ENCODE measurements at places on chromosomes 13 and 19.

DNA sequence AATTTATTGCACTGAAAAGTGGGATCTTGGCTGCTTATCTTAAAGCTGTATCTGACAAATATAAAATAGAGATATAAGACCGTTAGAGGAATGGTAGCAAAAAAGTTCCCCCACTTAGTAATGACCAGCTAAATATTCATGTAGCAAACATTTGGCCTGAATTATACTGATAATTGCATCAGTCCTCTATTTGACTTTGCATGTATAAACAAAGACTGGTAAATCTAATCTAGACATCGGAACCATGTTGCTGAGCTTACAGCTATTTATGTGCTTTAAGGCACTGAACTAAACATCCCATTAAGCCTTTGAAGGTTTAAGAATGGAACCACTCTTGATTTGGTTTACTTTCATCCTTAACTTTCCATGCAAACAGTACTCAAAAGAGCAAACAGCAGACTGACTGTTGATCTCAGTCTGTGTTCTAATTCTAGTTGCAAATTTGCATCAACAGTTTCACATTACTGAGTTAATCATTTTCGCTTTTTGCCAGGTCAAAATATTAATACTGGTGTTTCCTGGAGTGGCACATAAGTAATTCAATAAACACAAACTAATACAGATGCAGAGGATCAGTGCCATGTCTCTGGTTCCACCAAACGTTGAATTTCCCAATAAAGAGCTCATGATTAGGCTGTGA lies 203.5 kb upstream of the HTR2A start:
- DNase-seq: no peak

DNA sequence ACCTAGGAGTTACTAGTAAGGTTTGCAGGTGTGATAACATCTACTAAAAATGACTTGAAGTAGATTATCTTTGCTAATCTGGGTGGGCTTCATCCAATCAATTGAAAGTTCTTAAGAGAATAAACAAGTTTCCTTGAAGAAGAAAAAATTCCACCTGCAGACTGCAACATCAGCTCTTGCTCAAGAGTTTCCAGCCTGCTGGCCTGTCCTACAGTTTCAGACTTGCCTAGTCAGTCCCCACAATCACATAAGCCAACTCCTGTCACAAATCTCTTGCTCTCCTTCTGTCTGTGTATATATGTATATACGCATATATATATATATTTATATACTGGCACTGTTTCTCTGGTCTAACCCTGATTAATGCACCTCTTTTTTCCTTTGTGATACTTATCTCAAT lies 67.3 kb upstream of the ITM2B start:
- DNase-seq: no peak

- no peak for DNase-seq
These were observed 15.4 kb downstream of the SHANK1 start for GRCh38 chr19:50703915-50704796.

DNA sequence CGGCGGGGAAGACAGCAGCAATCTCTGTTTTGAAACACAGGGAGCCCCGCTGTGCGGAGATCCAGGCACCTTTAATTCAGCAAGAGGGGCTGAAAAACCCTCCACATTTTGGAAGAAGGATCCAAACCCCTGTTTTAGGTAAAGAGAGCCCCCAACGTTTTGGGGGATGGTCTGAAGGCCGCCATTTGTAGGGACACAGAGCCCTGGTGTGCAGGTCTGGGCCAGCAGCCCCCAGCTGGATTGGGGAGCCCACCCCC lies 3.5 kb upstream of the HOOK2 start:
- DNase-seq: no peak

- DNase-seq: no peak
These were observed 396 bp downstream of the F7 start for GRCh38 chr13:113105921-113106452.

GRCh38 chr19:30651066-30651465 lies 278.9 kb downstream of the ZNF536 start:
- no peak for DNase-seq

DNA sequence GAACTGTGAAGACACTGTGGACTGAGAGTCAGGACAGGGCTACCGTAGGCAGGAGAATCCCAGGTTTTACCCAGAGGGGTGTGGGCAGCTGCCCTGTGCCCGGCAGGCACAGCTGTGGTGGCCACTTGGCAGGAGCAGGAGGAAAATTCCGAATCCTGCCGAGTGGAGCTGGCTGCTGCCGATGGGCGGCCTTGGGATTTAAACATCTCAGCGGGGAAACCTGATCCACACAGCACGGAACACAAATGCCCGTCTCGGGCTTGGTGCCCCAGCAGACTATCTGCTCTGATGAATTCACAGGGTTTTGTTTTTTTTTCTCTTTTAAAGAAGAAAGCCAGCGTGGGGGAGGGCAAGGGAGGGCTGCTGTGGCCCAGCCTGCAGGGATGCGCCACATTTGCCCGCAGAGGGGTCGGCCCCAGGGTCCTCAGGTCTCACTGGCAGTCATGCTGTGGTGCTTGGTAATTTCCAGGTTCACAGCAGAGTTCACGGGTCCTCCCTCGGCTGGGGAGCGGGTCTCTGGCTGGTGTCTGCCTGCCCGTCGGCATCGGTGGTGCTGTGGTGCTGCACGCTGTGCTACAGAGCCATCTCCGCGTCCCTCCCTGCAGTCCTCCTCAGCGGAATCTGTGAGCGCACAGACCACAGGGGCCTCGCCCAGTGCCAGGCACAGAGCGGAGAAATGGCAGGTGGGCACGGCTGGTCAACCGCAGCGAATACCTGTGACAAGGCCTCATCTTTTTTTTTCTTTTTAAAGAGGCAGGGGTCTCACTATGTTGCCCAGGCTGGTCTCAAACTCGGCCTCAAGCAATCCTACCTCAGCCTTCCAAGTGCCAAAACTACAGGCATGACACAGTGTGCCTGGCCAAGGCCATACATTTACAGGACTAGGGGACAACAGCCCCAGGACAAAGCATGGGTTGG lies 28.1 kb downstream of the MPND start:
- no peak for DNase-seq

DNA sequence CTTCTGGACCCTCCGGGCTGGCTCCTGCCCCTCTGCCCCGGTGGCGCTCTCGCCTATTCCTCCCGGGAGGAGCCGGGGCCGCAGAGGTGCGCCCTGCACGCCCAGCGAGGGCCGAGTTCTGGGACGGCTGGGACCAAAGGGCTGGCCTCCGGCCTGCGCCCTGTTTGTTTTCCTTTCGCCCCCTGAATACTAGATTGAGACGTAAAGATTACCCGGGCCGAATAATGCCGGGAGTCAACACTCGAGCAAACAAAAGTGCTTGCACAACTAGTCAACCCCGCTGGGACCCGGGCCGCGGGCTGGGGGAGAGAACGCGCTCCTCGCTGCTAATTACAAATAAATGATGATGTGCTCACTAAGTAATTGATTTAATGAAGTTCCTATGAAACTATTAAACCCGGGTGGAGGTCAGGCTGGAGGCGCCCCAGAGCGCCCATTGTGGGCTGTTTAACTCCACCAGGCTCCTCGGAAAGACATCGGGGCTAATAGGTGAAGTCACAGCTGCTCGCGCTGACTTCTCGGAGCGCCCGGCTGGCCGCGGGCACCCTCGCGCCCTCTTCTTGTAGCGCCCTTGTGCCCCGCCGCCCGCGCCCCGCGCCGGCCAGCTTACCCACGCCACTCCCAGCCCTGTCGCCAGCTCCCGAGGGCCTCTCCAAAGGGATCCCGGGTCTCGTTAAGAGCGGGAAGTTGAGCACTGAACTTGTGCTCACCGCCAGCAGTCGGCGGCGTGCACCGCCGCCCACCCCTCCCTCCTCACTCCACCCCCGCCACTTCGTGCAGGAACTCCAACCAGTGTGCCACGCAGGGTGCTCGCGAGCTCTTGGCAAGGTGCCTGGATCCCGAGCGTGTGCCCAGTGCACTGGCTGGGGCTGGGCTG lies 14.9 kb downstream of the ZIC5 start:
- DNase-seq: no peak

DNA sequence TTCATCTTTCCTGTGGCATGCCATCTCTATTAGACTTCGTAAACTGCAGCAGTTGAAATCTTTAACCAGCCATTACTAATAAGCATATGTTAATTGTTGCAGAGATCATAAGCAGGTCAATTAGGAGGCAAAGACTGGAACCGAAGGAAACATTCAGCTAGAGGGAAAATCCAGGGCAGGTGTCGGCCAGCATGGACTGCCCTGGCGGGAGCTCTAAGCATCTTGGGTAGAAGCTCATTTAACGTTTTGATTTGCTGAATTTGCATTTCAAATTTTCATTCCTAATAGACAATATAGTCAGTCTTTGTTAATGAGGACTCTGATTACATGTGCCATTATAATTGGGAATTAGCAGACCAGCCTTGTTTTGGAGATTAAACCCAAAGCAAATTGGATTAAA lies 238.6 kb downstream of the POU4F1 start:
- no peak for DNase-seq
